Diencephalon (tissue), 1 donor: ENCODE measurements at places on chromosomes 5 and 9. TPM values are rescaled to one million over a fixed set of nuclear protein-coding genes. Genes with fewer than 3 reads are reported as not detected.

GFPT2 gene
- total RNA-seq: 12.9 TPM

OR13C2 gene
- total RNA-seq: 0.92 TPM

TNC gene
- 112 TPM for total RNA-seq

TTC33 gene
- 54.2 TPM for total RNA-seq

PHPT1 gene
- total RNA-seq: 99.7 TPM

CER1 gene
- 0.69 TPM for total RNA-seq

PLGRKT gene
- 21.2 TPM for total RNA-seq
